NCI-H187 treated with DMSO at 0.1 percent for 48 hours (cell line): ENCODE measurements at places on chromosomes 4 and X.

DNA sequence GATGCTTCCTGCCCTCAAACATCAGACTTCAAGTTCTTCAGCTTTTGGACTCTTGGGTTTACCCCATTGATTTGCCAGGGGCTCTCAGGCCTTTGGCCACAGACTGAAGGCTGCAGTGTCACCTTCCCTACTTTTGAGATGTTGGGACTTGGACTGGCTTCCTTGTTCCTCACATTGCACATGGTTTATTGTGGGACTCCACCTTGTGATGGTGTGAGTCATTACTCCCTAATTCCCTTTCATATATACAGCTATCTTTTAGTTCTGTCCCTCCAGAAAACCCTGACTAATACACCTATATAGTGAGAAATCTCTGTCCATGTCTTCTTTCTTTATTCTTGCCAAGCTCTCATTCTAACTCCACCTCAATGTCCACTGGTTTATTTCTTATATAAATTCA is 736.9 kb upstream of the HS3ST1 start:
- DNase-seq: no peak

GRCh38 chr4:9983211-9983610 is 38.1 kb downstream of the SLC2A9 start:
- no peak for DNase-seq

GRCh38 chr4:32268863-32269262 is 1548.7 kb downstream of the PCDH7 start:
- no peak for DNase-seq

DNA sequence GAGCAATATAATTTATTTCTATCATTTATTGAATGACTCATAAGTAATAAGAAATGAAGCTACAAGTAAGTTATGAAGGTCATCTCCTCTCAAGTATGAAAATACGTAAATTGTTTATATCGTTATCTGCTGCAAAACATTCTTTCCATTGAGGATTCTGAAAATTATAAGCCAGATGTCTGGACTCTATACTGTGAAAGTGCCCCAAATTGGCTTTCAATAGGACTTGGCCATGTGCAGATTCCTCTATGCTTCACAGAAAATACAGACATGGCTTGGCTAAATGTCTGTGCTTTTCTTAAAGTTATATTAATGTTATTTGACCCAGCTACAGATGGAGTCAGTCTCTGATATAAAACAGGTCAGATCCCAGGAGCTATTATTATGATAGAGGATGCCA is 2109.9 kb upstream of the AGA start:
- no peak for DNase-seq

GRCh38 chr4:23902222-23902804 is 12.5 kb upstream of the PPARGC1A start:
- DNase-seq: no peak

DNA sequence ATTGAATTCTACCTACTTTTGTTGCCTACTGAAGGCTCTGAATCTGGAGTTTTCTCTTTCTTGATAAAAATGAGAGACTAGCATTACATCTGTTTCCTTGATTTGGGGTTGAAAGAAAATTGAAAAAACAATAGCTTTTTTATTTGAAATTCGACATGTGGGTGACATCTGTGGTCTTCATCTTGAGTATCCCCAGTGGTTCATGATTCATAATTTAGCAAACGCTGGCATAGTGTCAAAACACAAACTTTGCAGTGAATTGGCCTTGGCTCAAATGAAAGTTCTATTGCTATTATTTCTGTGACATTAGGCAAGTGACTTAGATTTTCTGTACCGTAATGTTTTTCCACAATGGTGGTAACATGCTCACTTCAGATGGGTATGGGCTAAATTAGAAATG is 747.6 kb downstream of the PCDH7 start:
- no peak for DNase-seq

GRCh38 chrX:132463411-132463810 is 25.4 kb downstream of the MBNL3 start:
- DNase-seq: no peak

- no peak for DNase-seq
These were observed 654.7 kb upstream of the IGFBP7 start for GRCh38 chr4:57764856-57765255.

- no peak for DNase-seq
These were observed 331.4 kb downstream of the RAPGEF2 start for GRCh38 chr4:159434114-159434870.

DNA sequence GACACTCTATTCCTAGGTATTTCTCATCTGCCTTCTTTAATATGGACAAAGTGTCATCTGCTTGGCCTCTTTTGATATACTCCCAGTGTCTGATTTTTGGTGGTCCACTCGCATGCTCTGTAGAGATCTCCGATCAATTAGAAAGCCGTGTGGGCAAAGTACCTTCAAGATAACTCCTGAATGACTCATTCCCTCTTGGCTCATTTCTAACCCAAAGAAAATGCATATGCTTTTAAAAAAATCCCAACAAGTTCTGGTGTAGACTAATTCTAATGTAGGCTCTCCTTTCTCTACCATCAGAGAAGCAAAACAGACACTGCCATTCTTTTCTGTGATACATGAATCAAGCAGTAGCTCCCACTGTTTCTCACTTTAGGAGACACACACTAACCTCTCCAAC is 714.9 kb upstream of the ADGRL3 start:
- DNase-seq: no peak

GRCh38 chr4:68869274-68869773 is 53.5 kb downstream of the UGT2B10 start:
- no peak for DNase-seq

- DNase-seq: no peak
These were observed 19.1 kb downstream of the SLAIN2 start for GRCh38 chr4:48360285-48361011.
